ENCODE measurements at places on chromosomes 3 and 15.

GRCh38 chr15:45137703-45138102 lies 7.9 kb downstream of the DUOX1 start:
- DNase-seq: no peak

- no peak for DNase-seq
Observed at GRCh38 chr3:174538151-174538550, 321.0 kb upstream of the NAALADL2 start.

DNA sequence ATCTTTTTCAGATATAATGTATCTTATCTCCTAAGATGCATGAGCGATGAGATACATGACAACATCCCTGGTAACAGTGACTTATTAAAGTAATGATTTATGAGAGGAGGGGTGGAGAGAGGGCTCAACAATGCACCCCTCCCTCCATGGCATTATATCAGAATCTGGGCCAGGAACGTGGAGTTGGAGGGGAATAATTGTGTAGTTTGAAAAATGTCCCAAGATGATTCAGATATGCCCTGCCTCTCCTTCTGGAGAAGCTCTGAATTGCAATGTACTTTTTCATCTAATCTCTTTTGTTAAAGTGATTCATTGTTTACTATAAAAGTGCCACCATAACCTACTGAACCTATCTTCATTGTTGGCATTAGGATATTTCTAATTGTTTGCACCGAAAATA lies 86.5 kb downstream of the FRMD4B start:
- no peak for DNase-seq

GRCh38 chr3:169744366-169745054 lies 20.4 kb downstream of the TERC start:
- no peak for DNase-seq

- no peak for DNase-seq
Observed at GRCh38 chr15:89170364-89170763, 51.0 kb downstream of the RLBP1 start.

- no peak for DNase-seq
Observed at GRCh38 chr15:29029651-29030195, 143.9 kb downstream of the APBA2 start.

- no peak for DNase-seq
Observed at GRCh38 chr15:57607570-57608000, 15.9 kb downstream of the MYZAP start.

DNA sequence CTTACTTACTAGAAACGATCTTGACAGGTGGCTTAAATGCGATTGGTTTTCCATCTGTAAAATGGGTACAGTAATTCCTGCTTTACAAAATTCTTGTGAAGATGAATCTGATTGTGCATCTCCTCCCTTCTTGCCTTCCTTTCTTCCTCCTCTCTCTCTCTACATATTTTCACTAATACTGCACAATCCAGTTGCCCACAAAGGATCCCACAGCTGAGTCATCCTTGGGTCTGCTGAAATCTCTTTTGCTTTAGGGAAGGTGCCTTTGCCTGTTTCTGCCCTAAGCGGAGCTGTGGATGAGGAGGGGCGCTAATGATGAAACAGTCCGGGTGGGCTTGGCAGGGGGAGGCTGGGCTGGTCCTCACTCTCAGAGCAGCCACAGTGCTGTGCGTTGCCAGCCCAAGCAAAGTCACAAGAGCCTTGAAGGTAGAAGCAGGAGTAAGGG lies 46.1 kb downstream of the AMOTL2 start:
- DNase-seq: no peak

- DNase-seq: no peak
Observed at GRCh38 chr15:60563066-60563465, 84.1 kb upstream of the ICE2 start.

DNA sequence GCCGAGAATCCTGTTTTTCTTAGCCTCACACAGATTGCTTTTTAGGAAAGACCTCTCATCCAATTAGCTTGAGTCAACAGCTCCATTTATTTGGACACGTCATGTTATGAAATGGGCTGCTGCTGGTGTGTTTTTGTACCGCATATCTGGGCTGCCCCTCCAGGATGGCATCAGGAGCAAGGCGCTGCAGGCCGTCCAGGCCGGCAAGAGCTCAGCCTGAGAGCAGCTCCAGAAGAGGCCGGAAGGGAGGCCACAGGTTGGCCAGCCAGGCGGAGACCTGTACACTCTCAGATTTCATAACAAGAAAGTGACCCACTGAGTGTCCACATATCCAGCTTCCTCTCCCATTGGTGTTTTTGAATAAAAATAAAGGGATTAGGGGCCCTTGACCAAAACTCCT lies 28.3 kb downstream of the FOXL2NB start:
- DNase-seq: no peak

GRCh38 chr3:7211740-7212139 lies 350.8 kb downstream of the GRM7 start:
- no peak for DNase-seq

DNA sequence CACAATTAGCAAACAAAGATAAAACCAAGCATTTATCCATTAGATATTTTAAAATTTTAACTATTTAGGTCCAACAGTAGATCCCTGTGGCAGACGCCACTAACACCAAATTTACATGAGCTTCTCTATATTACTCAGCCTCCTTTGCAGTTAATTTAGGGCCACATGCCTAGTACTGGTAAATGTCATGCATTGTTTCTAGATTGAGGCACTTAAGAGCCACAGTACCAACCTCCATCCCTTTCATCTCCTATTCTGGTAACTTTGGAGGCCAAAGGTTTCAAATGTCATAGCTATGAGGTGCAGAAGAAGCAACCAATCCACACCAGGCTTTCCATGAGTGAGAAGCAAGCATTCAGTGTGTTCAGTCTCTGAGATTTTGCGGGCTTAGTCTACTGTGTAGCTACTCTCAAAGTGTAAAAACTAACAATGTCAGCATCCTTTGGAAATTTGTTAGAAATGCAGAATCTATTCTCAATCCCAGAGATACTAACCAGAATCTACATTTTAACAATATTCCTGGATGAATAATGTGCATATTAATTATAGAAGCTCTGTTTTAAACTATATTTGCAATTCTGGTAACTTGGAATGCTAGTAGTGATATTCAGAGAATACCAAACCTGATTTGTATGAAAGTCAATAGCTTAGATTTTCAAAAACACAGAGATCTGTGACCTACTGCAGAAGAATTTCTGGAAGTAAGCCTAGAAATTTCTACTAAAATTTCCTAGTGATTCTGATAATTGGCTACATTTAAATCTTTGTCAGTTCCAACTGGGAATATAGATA lies 206.3 kb upstream of the CD96 start:
- no peak for DNase-seq

GRCh38 chr3:4474683-4475490 lies 7.8 kb upstream of the SUMF1 start:
- DNase-seq: no peak

DNA sequence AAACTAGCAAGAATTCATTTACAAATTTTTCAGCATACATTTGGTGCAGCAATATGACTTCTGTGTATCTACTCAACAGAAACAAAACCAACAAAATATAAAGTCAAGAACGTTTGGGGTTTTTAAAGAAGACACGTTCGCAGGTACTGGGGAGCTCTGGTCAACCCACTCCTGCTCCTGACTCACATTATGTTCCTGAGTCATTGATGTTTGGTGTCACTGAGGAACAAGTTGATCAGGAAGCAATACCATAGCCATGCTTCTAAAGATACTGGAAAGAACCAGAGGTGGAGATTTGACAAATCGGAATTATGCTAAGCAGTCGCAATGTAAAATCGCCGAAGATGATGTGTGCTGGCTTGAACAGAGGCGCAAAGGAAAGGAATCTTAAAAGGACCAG lies 22.0 kb downstream of the SLC4A7 start:
- DNase-seq: no peak

- DNase-seq: no peak
Observed at GRCh38 chr15:44193651-44194322, 1.3 kb downstream of the FRMD5 start.

DNA sequence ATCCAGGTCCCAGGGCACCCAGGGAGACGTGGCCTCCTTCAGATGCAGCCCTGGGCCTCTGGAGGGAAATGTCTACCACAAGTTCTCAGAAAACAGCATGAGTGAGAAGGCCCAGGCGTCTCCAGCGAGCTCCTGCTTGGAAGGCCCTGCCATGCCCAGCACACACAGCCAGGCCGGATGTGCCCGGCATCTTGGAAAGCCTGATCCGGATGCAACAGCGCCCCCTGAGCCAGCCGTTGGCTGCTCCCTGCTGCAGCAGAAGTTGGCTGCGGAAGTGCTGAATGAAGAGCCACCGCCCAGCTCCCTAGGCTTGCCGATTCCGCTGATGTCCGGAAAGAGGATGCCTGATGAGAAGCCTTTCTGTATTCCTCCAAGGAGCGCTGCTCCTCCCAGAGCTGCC lies 856 bp downstream of the NPAP1 start:
- no peak for DNase-seq

- DNase-seq: no peak
Observed at GRCh38 chr3:72259755-72260587, 475.0 kb upstream of the PROK2 start.

DNA sequence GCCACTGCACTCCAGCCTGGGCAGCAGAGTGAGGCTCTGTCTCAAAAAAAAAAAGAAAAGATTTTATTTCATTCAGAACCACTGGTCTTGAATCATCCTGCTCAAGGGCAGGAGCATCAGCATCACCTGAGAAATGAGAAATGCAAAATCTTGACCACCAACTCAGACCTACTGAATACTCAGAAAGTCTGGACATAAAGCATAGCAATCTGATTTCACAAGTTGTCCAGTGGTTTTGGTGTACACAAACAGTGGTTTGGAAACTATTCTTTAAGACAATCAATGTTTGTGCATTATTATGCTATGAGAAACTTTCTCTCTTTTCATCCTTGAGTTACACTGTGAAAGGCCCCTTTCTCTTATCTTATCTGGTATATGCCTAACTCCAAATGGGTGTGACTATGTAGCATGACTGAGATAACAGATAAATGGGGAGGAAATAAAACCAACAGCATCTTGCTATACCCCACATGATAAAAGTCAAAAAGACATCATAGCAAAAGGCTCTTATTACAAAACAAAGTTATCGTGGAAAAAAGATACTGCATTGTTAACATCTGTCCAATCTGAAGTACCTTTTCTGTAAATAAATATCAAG lies 174.2 kb upstream of the STT3B start:
- no peak for DNase-seq

- no peak for DNase-seq
Observed at GRCh38 chr15:56339594-56339993, 25.6 kb upstream of the TEX9 start.

DNA sequence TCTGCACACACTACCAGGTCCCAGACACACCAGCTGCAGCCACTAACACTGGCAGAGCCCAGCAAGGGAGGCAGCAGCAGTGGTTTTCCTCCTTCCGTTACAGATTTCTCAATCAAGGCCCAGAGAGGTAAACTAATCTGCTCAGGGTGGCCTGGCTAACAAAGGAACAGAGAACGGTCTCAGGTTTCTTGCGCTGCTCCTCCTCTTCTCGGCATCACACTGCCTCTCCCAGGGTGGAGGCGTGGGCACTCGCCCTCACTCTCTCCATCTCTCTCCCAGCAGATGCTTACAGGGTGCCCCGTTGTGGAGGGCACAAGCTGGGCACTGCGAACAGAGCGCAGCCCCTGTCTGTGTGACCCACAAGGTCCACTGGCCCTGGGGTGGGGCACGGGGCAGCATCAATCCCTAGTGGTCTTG lies 228.7 kb downstream of the VPS13C start:
- no peak for DNase-seq

DNA sequence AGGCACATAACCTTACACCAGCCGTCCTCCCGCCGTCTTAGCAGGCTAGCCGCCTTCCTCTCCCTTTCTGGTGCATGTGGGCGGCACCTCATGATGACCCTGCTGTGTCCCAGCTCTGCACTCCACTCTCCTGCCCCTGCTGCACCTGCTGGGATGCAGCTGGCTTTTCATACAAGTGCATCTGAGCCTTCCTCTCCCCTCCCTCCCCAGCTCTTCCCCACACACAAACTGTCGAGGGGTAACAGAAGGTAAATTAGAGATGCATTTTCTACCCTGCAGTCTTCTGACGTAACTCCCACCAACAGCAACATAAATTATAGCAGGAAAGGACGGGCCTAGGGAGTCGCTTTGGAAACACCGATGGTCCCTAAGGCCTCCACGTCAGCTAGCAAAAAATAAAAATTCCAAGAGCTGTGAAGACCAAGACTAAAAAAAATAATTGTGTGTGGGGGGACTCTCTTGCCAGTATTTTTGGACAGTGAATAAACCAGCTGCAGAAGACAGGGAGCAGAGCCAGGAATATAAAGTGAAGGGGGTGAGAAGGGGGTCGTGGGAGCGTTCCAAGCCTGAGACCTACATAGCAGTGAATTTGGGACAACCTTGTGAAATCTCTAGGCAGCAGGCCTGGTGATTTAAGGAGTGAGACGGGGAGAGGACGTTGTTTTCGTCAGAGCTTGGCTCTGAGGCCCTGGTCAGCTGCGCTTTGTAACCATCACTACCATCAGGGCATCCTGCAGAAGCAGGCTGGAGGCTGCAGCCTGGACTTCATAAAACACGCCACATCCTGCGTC lies 216.2 kb downstream of the ADAMTS17 start:
- DNase-seq: no peak

DNA sequence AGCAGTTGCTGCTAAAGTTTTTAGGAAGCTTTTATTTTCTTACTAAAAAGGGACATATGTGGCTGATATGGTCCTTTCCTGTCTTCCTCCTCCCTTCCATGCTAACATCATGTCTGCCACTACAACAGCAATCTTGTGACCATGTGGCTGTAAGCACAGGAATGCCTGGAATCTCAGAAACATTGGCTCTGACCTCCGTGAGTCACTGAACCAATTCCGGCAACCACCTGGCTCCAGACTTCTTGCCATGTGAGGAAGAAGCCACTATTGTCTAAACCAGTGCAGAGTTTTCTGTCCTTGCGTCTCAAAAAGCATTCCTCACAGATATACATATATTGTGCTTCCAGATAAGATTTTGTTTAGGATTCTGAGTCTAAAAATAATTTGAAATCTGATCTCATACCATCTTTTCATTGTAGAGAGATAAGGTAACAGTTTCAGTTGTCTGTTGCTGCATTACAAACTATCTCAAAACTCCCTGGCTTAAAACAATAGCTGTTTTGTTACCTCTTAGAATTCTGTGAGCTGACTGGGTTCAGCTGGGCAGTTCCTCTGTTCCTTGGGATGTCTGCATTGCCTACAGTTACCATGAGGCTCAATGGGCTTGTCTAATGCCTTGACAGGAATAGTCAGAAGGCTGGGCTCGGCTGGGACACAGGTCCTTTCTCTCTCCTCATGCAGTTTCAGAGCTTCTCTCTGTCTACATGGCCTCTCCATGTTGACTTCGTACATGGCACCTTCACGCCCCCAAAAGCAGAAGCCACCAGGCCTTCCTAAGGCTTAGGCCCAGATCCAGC lies 77.3 kb upstream of the MAGI1 start:
- DNase-seq: no peak

- DNase-seq: no peak
Observed at GRCh38 chr3:102885289-102885688, 450.5 kb downstream of the ZPLD1 start.

All from GM18507 (cell line).